Activated T-helper 1 cell treated with Interleukin-2 at 50 U/mL for 16 hours (primary cell): ENCODE measurements at places on chromosomes 1 and 21.

- DNase-seq, result no peak
These were observed 2.5 kb downstream of the WLS start for GRCh38 chr1:68229650-68230483.

GRCh38 chr1:4778056-4778455, 123.6 kb downstream of the AJAP1 start:
- no peak for DNase-seq

DNA sequence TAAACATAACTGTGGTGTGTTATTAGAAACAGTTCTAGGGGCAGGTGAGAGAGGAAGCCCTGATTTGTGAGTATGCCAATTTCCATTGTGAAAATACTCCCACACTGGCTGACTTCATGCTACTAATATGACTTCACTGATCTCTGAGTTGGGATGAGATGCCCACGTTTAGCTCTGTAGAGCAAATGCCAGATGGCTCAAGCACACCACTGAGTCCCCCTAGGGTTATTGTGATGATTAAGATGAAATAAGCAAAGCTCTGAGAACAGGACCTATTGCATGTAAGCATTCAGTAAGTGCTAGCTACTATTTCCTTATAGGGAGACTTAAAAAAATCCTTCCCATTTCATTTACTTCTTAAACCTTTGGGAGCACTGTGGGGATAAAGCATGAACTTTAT, 117.6 kb downstream of the CENPF start:
- DNase-seq, result no peak

DNA sequence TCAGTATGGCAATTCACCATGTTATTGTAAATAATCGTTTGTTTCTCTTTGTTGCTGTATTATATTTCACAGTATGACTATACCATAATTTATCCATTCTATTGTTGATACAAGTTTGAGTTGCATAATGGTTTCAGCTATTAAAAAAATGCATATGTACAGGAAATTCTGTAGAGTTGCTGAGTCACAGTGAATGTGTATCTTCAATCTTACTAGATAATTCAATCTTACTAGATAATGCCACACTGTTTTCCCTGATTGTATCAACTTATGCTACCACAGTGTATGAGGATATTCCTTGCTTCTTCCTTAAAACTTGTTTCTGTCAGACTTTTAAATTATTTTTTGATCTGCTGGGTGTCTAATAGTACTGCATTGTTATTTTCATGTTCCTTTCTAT, 3.5 kb upstream of the COA6 start:
- DNase-seq, result no peak

DNA sequence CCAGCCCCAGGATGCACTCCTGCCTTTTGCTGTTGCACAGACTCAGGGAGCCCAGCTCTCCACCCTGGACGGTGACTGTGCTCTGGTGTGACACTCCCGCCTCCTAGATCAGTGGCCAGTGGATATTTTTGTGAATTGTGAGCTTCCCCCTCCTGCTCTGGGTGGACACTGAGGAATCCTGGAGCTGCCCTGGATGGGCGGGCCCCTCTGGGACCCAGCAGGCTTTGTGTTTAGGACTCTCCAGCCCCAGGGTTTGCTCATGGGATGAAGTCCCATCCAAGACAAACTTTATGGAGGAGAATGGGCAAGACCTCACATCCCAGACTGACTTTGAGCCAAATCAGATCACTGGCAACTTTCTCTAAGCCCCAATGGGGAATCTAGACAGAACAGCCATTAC, 16.1 kb downstream of the SLC6A9 start:
- no peak for DNase-seq

DNA sequence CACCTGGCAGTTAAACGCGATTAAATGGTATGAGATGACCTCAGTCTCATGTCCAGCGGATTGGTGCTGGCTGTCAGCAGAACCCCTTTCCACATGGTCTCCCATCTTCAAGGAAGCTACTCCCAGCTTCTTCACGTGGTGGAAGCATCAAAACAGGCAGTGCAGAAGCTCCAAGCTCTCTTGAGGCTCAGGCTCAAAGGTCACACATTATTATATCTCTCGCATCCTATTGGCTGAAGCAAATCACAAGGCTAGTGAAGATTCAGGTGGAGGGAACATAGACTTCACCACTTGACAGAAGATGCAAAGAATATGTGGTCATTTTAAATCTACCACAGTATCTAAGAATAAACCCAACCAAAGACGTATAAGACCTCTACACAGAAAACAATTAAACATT, 181.9 kb downstream of the VPS13D start:
- DNase-seq, result no peak

- DNase-seq, result no peak
These were observed 111.4 kb downstream of the ZNF326 start for GRCh38 chr1:90106311-90106710.

DNA sequence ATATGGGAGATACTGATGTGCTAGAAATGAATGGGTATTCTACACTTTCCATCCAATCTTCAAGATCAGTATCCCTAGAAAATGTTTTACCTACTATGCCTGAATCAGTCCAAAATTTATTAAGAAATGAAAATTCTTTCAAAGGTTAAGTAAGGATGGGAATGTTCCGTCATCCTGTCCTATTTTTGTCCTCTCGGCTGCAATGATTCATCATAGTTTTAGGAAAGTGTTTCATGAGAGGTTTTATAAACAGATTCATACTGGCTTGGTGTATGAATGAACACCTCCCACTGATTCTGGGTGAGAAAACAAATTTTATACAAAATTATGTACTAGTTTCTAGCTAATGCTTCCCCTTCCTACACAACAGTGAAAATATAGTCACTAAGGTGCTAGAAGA, 504.6 kb upstream of the NR5A2 start:
- no peak for DNase-seq

DNA sequence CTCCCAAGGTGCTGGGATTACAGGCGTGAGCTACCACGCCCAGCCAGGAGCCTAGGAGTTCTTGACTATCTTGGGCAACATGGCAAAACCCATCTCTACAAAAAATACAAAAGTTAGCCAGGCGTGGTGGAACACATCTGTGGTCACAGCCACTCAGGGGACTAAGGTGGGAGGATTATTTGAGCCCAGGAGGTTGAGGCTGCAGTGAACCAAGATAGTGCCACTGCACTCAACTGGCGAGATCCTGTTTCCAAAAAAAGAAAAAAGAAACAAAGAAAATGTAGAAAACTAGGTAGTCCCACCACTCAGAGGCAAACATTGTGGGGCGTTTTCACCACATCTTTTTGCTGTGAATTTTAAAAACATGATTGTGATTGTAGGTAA, 141.3 kb downstream of the ZZZ3 start:
- DNase-seq, result no peak

- DNase-seq, result no peak
These were observed 69.5 kb downstream of the RHOU start for GRCh38 chr1:228804640-228805413.

- peak; percentile 42 for DNase-seq
These were observed 62.3 kb downstream of the RUNX1 start for GRCh38 chr21:34986561-34987500.

- DNase-seq, result no peak
These were observed 1019.2 kb downstream of the TTLL7 start for GRCh38 chr1:82979593-82980236.

DNA sequence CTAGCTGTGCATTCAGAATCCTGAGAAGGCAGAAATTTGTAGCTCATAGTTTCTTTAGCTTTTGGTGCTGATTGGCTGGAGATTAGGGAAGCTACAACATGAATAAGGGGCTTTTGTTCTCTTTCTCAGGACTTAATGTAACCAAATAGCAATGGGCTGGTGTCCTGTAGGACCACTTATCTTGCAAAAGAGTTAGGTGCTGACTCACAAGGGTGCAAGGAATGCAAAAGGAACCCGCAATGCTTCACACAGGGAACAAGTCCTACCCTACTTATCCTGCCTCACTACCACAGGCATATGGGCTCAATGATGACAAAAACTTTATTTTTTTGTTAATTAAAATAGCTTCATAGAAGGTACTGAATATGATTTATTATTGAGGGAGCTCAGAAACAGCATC, 541.5 kb downstream of the AMY1C start:
- no peak for DNase-seq

GRCh38 chr1:230220478-230220877, 153.4 kb downstream of the GALNT2 start:
- no peak for DNase-seq

DNA sequence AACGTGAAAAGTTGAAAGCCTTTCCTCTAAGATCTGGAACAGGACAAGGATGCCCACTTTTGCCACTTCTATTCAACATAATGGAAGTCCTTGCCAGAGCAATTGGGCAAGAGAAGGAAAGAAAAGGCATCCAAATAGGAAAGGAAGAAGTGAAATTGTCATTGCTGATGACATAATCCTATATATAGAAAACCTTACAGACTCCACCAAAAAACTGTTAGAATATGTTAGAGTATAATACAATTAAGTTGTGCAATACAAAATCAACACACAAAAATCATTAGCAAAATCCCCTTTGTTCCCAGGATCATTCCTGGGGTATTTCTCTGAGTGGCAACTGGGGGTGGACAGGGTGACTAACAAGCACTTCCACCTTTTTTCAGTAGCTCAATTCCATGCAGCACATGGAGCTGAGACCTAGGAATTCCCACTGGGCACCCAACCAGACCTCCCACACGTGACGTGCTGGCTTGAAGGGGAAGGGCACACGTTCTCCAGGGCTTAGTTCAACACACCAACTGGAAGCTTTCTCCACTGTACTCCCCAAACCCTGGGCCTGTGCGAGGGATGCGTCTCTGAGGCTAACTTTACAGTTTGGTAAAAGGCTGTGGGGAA, 9.6 kb downstream of the STUM start:
- DNase-seq, result no peak

GRCh38 chr1:72013161-72013560, 269.2 kb downstream of the NEGR1 start:
- no peak for DNase-seq

DNA sequence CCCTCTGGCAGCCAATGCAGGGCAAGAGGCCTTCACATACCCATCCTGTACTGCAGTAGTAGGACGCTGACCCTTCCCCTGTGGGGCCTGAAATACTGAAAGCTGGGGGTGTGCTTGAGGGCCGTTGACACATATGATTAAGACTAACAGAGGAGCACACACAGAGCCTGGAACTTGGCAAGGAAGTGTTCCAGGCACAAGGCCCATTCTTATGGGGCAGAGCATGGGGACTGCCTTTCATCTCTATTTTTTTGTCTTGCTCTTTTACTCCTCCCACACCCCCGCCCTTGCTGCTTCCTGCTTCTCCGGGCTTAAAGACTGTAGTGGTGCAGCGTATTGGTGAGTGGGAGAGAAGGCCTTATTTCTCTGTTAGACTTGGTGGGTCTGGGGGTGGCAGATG, 137.4 kb downstream of the BACH1 start:
- DNase-seq, result peak; percentile 10

DNA sequence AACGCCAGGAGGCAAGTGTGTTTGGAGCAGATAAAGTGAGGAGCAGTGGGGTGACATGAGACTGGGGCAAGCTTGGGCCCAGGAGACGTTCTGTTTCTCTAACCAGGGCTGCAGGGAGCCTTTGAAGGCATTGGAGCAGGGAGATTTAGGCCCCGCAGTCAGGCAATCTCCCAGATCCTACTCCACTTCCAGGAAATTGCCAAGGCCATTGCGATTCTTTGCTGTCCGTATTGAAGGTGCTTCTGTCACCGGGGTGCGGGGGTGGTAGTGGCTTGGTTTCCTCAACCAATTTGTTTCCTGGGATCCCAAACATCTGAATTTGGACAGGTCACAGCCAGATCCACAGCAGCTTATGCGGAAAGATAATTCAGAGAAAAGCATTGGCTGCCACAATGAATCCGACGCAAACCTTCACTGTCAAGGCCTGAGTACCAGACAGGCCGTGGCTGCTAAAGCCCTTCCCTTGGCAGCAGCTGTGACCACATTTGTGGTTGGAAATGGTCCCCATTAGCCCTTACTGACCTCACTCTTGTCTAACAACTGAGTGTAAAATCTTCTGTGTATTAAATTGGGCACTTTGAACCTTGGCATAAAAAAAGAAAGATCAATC, 385.6 kb downstream of the PTPRU start:
- no peak for DNase-seq

DNA sequence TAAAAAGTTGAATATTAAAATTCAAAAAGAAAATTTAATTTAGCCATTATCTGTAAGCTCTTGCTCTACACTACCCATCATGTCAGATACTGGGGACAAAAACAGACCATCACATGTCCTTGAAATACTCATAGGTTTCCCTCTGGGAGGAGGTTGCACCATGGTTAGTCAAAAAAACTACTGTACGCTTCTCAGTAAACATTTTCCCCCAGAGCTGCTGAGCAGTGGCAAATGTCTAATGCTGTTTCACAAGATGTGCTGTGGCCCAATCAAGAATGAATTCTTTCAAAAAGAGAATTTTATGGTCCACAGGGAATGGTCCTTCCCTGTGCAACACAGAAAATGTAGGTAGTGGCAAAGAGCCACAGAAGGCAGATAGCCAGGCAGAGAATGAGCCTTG, 6.1 kb downstream of the SLC25A24 start:
- no peak for DNase-seq

- no peak for DNase-seq
These were observed 131.0 kb downstream of the RRAGC start for GRCh38 chr1:38728585-38728908.

DNA sequence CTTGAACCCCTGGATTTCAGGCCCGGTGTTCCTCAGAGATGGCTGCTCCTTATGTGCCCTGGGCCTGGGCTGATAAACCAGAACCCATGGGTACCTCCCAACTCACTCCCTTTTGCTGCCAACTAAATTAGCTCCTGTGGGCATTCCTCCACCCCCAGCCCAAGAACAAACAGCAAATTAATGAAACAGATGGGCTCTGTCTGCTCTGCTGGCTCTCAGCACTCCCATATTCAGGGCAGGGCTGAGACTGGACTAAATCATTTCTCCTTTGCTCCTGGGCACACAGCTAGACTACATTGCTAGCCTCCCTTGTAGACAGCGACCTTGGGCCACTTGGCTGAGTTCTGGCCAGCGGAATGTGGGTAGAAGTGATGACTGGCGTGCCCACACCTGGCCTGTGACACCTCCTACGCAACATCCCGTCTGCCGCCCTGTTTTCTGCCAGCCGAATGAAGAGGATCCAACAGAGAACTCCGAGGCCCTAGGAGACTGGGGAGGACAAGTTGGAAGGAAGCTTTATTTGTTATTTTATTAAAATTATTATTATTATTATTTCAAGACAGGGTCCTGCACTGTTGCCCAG, 101.9 kb upstream of the DISP3 start:
- no peak for DNase-seq

GRCh38 chr21:25459365-25459764, 147.9 kb downstream of the MRPL39 start:
- no peak for DNase-seq

DNA sequence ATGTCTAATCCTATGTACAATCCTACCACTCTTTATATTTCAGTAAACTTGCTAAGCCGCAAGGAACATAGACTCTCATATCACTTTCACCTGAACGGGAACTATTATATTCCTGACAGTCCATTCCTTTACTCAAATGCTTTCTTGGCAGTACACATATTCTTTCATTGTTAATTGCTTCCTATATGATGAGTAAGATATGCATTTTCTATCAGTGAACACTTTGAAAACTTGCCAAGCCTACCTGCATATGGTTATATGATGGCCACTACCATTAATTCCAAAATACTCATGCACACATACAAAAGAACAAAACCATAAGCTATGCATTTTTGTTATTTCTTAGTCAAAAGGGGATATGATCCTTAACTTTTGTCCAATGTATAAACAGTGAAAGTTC, 341.5 kb downstream of the VAV3 start:
- DNase-seq, result no peak

GRCh38 chr1:39609618-39610331, 29.7 kb downstream of the HEYL start:
- DNase-seq, result peak; percentile 59

- DNase-seq, result no peak
These were observed 69.8 kb downstream of the JAK1 start for GRCh38 chr1:64896551-64896950.

- DNase-seq, result no peak
These were observed 28.5 kb downstream of the TUFT1 start for GRCh38 chr1:151568626-151569088.
